ENCODE measurements at places on chromosomes 7 and 10. TPM values are rescaled to one million over a fixed set of nuclear protein-coding genes. Genes with fewer than 3 reads are reported as not detected.

BBS9 gene
- polyA plus RNA-seq, result 7.3 TPM

- DNase-seq, result peak; percentile 81
Observed at GRCh38 chr7:23235813-23236221, 10.8 kb upstream of the GPNMB start.

DNA sequence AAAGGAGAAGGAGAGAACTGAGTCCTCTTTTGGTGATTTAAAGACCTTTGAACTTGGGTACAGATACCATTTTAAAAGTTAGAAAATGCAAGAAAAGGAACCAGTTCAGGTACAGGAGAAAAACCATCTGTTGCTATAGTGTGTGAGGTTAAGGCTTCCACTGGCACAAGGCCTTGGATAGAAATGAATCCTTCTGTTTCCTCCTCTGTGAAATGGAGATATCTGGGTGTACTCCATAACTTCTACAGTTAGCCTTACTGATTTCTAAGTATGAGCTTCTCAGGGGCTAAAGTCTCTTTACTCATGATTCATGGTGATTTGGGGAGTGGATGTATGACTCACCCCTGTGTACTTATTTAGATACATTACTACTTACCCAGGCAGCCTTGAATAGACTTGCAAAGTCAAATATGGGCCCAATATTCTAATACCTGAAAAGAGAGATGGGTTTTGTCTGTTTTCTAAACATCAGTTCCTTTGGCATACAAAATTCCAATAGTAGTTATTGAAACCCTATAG lies 117.2 kb upstream of the ADO start:
- DNase-seq, result no peak

DNA sequence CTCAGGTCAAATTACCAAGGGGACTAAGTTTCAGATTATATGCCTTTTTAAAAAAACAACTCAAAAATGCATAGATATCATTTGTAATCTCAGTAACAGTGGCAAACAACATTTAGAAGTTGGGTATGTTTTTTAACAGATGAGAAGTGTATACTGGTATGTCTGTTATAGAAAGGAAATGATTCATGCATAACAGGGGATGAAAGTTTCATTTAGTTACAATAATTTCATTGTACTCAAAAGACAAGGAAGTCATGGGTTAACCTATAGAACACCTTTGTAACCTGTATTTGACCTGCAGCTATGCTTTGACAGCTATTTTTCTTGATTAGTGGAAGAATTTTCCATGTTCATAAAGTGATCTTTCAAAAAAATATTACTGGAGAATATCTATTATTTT lies 35.4 kb upstream of the FAM133B start:
- DNase-seq, result no peak

DNA sequence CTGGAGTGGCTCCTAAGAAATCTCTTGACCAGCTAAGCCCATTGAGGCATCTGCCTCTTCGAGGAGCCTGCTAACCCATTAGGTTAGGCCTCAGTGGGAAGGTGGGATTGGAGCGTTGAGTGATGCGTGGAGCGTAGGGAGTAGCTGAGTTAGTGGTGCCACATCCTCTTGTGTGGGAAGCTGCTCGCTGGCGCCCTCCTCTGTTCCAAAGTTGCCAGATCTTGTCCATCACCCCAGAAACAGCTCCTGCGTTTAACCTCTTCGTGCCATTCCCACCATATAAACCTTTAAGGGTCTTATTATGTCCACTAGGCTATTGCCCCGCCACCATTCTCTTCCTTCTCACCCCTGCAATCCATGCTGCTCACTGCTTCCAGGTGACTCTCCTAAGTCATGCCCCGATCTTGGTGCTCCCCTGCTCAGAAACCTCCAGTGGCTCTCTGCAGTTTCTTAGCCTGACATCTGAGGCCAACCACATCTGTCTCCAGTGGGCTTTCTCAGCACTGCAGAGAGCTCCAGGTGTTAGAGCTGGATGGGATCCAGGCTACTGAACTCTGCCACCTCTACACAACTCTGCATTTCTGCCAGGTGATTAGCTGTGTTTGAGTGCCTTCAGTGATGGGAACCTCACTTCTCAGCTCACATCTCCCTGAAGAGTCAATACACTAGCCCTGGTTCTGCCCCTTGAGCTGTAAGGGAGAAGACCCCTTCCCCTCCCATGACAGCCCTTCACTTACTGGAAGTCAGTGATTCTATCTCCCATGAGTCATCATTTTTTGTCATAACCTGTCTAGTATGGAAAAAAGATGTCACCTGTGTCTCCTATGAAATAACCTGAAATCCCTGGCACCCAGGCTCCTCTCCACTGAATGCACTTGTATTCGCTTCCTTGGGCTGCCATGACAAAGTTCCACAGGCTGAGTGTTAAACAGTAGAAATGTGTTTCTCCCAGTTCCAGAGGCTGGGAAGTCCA lies 65.0 kb upstream of the FGFR2 start:
- no peak for DNase-seq

- DNase-seq, result no peak
Observed at GRCh38 chr7:47192978-47193377, 388.9 kb downstream of the TNS3 start.

GRCh38 chr7:71429083-71429482 lies 297.1 kb downstream of the GALNT17 start:
- DNase-seq, result no peak

SEMA4G gene
- polyA plus RNA-seq, result 2.3 TPM

DNA sequence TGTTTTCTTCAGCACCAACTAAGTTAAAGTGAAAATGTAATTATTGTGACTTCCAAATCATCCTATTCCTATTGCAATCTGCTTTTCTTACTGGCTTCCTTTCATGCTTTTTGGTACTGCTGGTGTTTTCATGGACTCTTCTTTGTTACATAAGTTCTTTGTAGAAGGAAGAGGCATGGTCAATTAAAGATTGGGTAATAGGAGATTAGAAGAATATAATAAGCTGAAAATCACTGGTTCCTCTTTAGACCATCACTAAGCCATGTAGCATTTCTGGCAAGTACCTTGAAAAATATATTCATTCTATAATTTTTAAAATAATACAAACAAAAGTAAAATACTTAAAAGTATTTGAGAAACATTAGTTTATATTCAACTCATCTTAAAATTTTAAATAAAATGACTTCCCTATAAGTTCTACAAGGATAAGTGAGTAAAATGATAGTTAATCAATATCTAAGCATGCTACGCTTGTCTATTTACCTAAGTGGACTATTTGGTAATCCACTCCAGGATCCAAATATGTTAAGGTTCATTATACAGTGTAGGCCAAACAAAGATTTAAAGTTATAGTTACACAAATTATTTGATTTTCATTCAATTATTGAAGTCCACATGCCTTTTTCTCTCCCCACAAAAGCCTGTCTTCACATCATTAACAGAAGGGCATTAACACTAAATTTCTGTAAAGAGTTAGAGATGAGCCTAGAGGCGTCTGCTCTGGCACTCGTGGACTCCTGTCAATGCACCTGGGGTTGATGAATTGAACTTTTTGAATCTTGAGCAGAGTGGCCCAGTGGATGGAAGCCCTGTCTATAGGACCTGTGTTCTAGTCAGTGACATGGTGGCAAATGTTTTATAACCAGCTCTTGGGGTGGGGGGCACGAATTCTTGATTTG lies 408.1 kb downstream of the INHBA start:
- no peak for DNase-seq

- DNase-seq, result no peak
Observed at GRCh38 chr10:100148353-100149211, 37.2 kb downstream of the ERLIN1 start.

ERVW-1 gene
- polyA plus RNA-seq, result not detected

DNA sequence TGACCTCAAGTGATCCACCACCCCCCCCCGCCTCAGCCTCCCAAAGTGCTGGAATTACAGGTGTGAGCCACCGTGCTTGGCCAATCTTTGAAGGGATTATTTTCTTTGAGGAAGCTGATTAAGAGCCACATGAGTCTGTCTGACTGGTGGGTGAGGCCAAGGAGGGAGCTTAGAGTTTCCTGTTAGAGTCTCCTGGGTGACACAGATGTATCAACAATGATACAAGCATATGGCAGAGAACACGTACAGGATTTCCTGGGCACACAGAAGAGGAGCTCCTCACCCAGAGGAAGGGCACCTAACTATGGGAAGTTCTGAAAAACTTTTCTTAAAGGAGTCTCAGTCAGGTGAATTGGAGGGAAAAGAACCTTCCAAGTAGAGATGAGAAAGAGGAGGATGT lies 69.4 kb downstream of the GOLGA7B start:
- no peak for DNase-seq

DNA sequence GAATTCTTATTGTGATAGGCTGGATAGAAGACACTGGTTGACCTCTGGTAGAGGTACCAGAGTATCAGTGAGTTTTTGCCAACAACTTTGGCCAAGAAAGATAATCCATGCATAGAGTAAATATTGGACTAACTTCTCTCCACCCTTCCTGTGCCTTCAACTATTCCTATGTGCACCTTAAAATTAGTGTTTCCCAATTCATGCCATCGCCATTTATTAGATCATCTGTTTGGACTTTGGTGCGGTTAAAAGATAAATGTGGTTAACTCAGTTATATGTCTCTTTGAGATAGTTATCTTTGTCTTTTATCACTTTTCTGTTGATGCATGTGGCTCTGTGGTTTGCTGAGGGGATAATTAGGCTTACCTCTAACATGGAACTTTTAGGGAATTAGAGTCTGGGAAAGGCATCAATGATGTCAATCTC lies 4.6 kb downstream of the PAPSS2 start:
- DNase-seq, result no peak

GRCh38 chr7:111138586-111138985 lies 47.7 kb downstream of the LRRN3 start:
- DNase-seq, result no peak

DNA sequence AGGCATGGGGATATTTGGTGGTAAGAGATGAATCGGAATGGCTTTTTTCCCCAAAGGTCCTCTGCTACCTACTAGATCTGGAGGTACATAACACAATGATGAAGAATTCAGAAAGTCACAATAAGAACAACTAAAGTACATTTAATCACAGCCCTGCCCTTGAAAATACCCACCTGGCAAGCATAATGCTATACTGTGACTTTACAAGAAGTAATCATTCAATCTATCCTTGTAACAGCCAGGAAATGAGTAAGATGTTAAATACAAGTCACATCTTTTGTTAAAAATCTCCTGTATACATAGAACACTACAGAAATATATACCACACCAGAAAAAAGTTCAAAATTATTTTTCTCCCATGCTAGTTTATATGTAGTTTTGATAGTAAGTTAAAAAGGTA lies 108.3 kb upstream of the ABCB5 start:
- no peak for DNase-seq
